ENCODE measurements at places on chromosomes 12 and 14.

DNA sequence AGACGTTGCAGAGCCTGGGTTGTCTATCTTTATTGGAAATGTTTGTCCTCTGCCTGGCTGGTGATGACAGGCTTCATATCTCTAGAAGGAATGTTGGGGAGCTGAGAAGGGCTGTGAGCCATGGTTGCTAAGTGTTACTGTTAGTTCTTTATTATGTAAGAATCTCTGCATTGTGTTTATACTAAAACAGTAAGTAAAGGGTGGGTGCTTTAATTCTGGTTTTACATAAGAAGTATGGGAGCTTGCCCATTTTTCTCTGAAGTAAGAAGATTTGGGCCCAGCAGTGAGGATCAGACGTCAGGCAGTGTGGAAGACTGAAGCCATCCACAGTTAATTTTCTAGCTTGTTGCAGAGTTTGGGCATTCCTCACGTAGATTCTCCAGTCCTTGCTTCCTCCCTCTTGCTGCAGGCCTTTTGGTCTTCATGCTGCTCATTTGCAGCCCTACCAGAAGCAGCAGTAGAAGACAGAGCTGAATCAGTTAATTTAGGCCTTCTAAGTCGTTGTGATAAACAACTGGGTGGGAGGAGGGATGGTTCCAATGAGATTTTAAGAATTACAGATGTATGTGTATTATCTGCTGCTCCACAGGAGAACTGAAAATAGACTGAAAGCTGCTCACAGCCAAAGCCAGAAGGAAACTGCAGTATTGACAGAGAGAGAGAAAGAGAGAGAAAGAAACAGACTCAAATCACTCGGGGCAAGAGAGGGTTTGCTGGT is 21.4 kb downstream of the WNT5B start:
- DNase-seq, result no peak

DNA sequence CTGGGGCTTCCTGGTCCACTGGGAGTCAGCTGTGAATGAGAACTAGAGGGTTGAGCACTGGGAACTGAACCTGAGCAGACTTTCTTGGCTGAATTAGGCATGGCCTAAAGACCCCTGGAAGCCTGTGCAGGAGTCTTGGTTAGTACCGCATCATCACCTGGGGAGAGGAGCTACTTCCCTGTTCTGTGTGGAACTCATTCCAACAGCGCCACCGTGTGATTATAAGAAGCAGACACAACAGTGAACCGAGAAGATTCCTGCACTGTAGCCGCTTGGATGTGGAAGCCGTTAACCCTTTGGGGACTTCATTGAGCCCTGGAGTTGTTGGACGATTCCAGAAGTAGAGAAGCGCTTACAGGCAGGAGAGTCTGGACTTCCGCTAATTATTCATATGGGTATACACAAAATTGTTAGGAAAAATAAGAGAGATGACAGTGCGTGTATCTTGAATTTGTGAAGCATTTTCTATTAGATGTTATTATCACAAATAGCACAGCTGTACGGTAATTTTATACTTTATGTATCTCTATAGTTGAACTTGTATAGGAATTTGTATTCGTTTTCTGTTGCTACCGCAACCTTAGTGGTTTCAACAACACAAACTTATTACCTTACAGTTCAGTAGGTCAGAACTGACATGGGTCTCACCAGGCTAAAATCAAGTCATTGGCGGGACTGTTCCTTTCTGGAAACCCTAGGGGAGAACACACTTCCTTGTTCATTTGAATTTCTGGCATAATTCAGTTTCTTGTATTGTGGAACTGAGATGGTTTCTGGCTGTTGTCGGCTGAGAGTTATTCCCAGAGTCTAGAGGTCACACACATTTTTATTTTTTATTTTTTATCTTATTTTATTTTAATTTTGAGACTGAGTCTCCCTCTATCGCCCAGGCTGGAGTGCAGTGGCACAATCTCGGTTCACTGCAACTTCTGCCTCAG is 100.7 kb downstream of the C2CD5 start:
- peak; percentile 19 for DNase-seq

GRCh38 chr12:10194160-10194670 is 15.4 kb downstream of the TMEM52B start:
- no peak for DNase-seq

DNA sequence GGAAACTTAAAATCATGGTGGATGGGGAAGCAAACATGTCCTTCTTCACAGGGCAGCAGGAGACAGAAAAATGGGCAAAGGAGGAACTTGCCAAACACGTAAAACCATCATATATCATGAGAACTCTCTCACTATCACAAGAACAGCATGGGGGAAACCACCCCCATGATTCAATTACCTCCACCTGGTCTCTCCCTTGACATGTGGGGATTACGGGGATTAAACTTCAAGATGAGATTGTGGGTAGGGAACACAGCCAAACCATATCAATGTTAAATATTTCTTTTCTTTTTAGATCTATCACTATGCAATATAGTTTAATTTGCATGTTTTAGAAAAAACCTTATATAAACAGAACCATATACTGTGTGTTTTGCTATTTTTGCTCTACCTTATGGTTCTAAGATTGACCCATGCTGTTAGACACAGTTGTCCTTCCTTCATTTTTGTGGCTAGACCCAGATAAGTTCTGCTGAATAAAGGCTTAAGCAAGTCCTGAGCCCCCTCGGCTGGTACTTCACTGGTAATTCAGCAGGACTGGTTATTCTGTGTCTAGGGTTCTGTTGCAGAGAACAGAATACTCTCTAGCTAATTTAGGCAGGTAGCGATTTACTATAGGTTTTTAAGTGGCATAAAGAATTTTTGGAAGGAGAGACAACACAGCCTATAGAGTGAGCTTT is 253.7 kb upstream of the HMGA2 start:
- no peak for DNase-seq

GRCh38 chr14:76784881-76785280 is 23.6 kb downstream of the VASH1 start:
- peak; percentile 74 for DNase-seq

GRCh38 chr12:3134126-3134525 is 56.9 kb downstream of the TSPAN9 start:
- DNase-seq, result no peak

GRCh38 chr12:2739832-2740641 is 54.7 kb upstream of the FKBP4 start:
- peak; percentile 7 for DNase-seq

GRCh38 chr14:66944872-66945271 is 244.4 kb upstream of the GARIN2 start:
- no peak for DNase-seq

GRCh38 chr14:33606591-33606990 is 344.3 kb downstream of the EGLN3 start:
- no peak for DNase-seq

GRCh38 chr12:113006641-113007040 is 28.3 kb downstream of the OAS2 start:
- no peak for DNase-seq

- no peak for DNase-seq
These were observed 32.2 kb upstream of the NUBPL start for GRCh38 chr14:31529053-31529452.
